SK-N-SH (cell line): ENCODE measurements at places on chromosomes 2 and 18. TPM values are rescaled to one million over a fixed set of nuclear protein-coding genes. Genes with fewer than 3 reads are reported as not detected.

Gene IL36A
- not detected in 2 replicates for polyA plus RNA-seq

Gene ITGB1BP1
- polyA plus RNA-seq = 56.6 and 62.3 TPM in 2 replicates

Gene GBX2
- polyA plus RNA-seq = 0.03 and 0.16 TPM in 2 replicates

Gene FKBP1B
- 69.7 and 72.4 TPM in 2 replicates for polyA plus RNA-seq

Gene ANKRD30B
- polyA plus RNA-seq = not detected in 2 replicates

- no peaks in the 10 kb centered on the region for H3K4me1 ChIP-seq
- H3K36me3 ChIP-seq = no peaks in the 10 kb centered on the region
- no peak for DNase-seq
- H3K4me3 ChIP-seq = no peak overlapping the region
- no peaks in the 10 kb centered on the region for H3K27me3 ChIP-seq
- H3K27ac ChIP-seq = no peak overlapping the region
Observed at GRCh38 chr2:103208916-103209315, 447.1 kb downstream of the TMEM182 start.

GRCh38 chr2:68519236-68519635, 51.9 kb downstream of the APLF start:
- no peaks in the 10 kb centered on the region for H3K4me1 ChIP-seq
- H3K4me3 ChIP-seq = no peak overlapping the region
- H3K27me3 ChIP-seq = no peaks in the 10 kb centered on the region
- DNase-seq = no peak

GRCh38 chr2:234247453-234248180, 197.1 kb downstream of the SPP2 start:
- H3K27ac ChIP-seq = no peak overlapping the region
- no peaks in the 10 kb centered on the region for H3K27me3 ChIP-seq
- H3K36me3 ChIP-seq = no peaks in the 10 kb centered on the region
- no peak overlapping the region for H3K4me3 ChIP-seq

DNA sequence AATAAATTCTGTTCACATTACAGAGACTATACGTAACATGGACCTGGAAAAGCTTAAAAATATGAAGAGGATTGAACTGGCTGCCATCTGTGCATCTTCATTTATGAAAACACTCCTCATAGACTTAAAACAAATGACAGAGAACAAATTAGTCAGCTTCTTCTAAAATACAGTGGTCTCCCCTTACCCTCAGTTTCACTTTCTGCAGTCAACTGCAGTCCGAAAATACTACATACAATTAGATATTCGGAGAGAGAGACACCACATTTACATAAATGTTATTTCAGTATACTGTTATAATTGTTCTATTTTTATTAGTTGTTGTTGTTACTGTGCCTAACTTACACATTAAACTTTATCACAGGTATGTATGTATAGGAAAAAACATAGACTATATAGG, 6.5 kb downstream of the RNF103 start:
- DNase-seq = no peak
- 0 out of 2 replicates have a peak, but pooled peaks cover 3% of the 10 kb centered on the region for H3K4me1 ChIP-seq
- H3K4me3 ChIP-seq = no peak overlapping the region
- no peak overlapping the region for H3K27ac ChIP-seq
- no peaks in the 10 kb centered on the region for H3K27me3 ChIP-seq
- H3K36me3 ChIP-seq = peaks cover 69% of the 10 kb centered on the region

DNA sequence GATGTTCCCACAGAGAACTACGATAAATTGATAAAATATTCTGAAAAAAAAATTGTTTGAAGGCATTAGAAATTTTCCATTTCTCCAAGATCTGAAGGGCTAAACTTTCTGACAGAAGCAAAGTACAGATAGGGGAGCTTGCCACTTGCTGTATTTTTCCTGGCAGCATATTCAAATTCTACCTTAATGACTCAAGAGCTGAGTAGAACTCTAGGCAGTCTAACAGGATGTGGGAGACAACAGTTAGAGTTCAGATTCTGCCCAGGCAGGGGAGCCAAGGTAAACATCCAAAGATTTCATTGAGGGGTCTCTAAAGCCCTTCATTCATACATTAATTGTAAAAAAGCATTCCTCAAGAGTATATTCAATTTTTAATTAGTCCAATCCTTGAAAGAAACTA, 46.0 kb upstream of the RIT2 start:
- no peak overlapping the region for H3K4me3 ChIP-seq
- H3K27ac ChIP-seq = no peak overlapping the region

GRCh38 chr2:195450552-195451113, 206.4 kb upstream of the SLC39A10 start:
- no peaks in the 10 kb centered on the region for H3K36me3 ChIP-seq
- no peaks in the 10 kb centered on the region for H3K27me3 ChIP-seq
- DNase-seq = peak; percentile 48

GRCh38 chr2:201471732-201472393, 20.3 kb downstream of the STRADB start:
- H3K27ac ChIP-seq = peak overlapping the region; percentile 85
- H3K27me3 ChIP-seq = no peaks in the 10 kb centered on the region
- no peak overlapping the region for H3K4me3 ChIP-seq
- peaks cover 53% of the 10 kb centered on the region for H3K36me3 ChIP-seq
- no peak for DNase-seq

DNA sequence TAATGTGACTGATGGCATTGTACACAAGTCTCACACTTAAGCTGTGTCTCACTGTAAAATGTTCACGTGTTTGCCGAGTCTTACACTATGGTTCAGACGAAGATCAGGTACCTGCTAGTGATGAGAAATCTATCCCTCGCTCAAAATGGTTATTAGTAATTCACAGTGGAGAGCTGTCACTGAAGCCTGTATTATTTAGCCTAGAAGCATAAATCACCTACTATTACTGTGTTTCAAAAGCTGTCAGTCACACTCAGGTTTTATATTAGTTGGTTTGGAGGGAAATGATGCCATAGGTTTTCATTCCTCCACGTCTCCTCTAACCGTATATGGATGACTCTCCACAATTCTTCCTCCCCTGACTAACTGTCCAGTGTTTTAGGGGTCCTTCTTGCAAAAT, 292.4 kb upstream of the ZEB2 start:
- no peaks in the 10 kb centered on the region for H3K36me3 ChIP-seq
- H3K27me3 ChIP-seq = no peaks in the 10 kb centered on the region
- no peak overlapping the region for H3K4me3 ChIP-seq
- H3K4me1 ChIP-seq = no peaks in the 10 kb centered on the region

- H3K27ac ChIP-seq = no peak overlapping the region
- no peak overlapping the region for H3K4me3 ChIP-seq
- no peaks in the 10 kb centered on the region for H3K36me3 ChIP-seq
- no peak for DNase-seq
- H3K27me3 ChIP-seq = no peaks in the 10 kb centered on the region
- peaks cover 4% of the 10 kb centered on the region; the same call in 1 of the 2 replicates for H3K4me1 ChIP-seq
Observed at GRCh38 chr2:100776445-100776844, 43.5 kb upstream of the NPAS2 start.

DNA sequence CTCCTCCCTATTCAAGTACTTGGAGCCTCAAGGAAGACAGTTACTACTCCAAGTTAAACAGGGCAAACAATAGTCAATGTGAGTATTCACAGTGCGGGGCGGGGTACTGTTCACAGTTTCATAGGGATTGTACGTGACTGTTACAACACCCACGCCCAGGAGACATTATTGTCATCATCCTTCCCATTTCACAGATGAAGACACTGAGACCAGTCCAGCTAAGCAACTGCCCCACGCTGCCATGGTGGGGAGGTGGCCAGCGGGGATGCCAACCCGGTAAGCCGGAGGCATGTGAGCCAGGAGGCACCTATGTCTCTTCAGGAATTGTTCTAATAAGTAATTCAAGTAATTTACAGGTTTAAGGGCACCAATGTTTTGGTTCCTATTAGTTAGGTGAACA, 982 bp downstream of the HJURP start:
- no peaks in the 10 kb centered on the region for H3K27me3 ChIP-seq
- no peak overlapping the region for H3K27ac ChIP-seq
- no peak for DNase-seq
